BJ (cell line): ENCODE measurements at places on chromosomes 4 and X. TPM values are rescaled to one million over a fixed set of nuclear protein-coding genes. Genes with fewer than 3 reads are reported as not detected.

DNA sequence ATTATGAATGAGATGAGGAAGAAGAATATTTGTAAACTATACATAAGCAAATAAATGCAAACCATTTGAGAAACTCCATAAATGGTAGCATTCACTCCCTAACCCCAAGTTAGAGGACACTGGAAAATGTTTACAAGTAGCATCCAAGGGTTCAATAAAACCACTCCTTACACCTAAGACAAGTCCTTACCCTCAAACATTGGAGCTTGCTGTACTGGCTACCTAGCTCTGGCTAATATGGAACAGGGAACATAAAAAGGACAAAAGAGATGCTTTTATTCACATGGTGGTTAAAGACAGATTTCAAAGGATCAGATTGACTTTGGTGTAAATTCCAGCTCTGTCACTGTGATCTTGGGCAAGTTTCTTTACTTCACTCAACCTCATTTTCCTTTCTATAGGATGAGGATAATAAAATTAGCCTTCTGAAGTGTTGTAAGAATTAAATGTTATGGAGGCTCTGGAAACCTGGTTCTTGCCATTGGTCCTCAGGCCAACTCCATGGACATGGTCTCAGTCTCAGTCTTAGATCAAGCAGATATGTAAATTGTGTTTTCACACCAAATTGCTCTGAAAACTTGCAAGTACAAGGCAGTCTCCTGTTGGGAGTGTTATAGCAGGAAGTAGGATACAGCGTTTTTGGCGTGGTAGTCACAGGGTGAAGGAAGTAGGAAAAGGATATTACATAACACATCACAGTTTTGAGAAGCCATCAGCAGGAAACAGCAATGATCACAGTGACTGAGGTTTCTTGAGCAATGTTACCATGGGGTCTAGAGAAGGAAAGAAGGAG lies 3.3 kb downstream of the CXCL1 start:
- no peak for DNase-seq

GRCh38 chrX:57313583-57314215 lies 27.2 kb downstream of the FAAH2 start:
- no peak for DNase-seq

DNA sequence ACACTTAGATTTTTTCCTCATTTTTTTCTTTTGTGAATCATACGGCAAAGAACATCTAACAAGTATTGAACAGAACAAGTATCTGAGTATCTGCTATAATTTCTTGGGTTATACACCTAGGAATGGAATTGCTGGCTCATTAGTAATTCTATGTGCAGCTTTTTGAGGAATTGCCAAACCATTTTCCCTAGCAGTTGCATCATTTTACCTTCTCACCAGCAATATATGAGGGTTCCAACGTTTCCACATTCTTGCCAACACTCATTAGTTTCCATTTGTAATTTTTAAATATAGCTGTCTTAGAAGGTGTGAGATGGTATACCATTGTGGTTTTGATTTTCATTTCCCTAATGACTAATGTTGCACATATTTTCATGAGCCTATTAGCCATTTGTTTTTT lies 41.1 kb upstream of the DCAF8L1 start:
- no peak for DNase-seq

The GAGE12H gene
- polyA plus RNA-seq, result not detected in 2 replicates

The TRIML2 gene
- polyA plus RNA-seq, result not detected in 2 replicates
